ENCODE measurements at places on chromosomes 2 and 18. TPM values are rescaled to one million over a fixed set of nuclear protein-coding genes. Genes with fewer than 3 reads are reported as not detected.

- DNase-seq = peak; percentile 15
Observed at GRCh38 chr18:26574958-26575864, 26.9 kb upstream of the KCTD1 start.

- DNase-seq = no peak
Observed at GRCh38 chr2:148926981-148927401, 52.0 kb downstream of the KIF5C start.

DNA sequence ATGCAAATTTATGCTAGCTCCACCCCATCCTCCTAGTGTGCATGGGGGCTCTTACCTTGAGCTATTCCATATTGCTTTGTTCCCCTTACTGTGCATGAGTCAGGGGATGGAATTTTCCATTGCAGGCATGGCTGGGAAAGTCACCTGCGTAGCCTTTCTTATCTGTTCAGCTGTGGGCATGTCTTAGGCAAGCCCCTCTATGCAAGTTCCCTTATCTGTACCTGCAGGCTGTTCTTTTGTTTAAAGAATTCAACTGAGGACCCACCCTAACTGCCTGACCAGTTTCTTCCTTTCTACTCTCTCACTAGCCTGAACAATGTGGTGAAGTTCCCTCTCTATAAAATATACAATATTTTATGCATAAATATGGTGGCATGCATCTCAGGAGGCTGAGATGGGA is 54.2 kb upstream of the CDCA7 start:
- no peak for DNase-seq

- peak; percentile 25 for DNase-seq
Observed at GRCh38 chr2:41375901-41376300, 671.9 kb upstream of the PKDCC start.

DNA sequence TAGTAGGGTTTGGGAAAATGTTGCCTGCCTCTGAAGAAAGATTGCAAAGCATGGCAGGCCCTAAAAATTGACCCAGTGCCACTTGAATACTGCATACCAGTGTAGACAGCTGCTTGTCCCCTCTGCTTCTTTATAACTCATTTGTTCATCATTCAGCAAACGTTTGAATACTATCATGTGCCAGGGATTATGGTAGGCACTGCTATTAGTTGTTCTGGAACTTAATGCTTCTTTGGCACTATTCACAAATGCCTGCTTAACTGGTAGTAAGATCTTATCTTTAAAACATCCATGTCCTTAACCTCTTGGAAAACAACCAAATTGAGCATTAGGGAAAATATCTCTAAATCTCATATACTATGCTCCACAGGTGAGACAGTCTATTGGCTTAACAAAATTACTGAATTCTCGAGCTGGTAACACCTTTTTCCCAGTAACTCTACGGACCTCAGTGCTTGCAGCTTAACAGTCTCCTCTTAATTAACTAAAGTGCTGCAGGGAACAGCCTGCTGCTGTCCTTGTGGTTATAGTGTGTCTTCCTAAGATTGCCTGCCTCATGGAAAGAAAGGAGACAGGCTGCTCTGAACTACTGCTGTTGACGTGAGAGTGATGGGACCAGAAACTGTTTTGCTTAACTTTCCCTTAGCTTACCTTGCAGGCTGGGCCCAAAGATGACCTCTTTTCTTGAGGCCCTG is 93.2 kb downstream of the MIB1 start:
- DNase-seq = peak; percentile 5

DNA sequence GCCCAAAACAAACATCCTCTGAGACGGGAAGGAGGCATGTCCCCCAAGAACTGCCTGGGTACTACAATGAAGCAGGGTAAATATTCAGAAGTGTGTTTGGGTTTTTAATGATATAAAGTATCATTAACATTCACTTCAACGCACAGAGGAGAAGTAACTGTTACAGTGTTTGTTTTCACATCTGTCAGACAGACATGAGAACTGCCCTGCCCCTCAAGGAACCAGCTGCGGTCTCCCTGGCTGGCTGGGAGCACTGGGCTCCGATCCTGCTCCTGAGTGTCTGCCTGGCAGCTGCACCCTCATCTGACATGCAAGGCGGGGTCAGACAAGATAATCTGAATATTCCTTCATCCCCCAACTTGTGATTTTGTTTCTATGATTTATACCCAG is 75.6 kb downstream of the MBP start:
- no peak for DNase-seq

- DNase-seq = no peak
Observed at GRCh38 chr2:24107-24506, 22.2 kb downstream of the FAM110C start.

DNA sequence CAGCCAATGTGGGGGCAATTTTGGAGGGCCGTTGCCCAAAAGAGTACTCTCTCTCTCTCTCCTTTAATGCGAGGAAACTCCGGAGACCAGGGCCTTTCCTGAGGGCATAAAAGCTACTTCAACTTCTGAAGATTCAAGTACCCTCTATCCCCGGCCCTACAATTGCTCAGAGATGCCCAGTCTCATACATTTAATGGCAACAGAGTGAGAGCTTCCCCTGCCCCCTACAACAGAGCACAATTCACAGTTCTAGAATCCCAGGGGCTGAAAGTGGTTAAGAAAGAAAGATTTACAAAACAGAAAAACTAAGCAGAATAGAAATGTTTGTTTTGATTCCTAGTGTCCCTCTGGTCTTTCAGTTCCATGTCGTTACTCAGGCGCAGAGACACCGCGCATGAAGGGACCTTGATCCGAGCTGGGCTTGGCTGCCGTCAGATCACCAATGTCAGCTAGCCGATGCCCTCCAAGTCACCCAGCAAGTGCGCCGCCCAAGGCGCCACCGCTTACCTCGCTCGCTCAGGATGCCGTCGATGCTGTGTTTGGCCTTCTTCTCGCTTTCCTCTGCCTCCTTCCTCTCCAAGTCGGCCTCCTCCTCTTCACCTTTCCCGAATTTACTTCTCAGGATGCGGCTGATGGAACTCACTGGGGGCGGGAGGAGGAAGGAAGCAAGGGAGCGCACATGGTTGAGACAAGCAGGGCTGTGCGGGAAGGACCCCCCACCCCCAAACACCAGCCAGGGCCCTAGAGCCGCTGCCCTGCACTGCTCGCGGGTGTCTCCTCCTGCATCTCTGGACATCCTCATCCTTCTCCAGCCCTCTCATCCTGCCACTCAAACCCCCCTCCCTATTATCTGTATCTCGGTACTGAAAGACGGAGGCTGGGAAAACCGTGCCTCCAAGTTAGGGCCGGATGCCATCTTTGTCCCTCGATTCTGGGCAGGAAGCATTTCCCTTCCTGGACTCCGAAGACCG is 4.9 kb downstream of the PAX3 start:
- no peak for DNase-seq

GRCh38 chr2:11411244-11411643 is 54.7 kb downstream of the E2F6 start:
- DNase-seq = no peak

DNA sequence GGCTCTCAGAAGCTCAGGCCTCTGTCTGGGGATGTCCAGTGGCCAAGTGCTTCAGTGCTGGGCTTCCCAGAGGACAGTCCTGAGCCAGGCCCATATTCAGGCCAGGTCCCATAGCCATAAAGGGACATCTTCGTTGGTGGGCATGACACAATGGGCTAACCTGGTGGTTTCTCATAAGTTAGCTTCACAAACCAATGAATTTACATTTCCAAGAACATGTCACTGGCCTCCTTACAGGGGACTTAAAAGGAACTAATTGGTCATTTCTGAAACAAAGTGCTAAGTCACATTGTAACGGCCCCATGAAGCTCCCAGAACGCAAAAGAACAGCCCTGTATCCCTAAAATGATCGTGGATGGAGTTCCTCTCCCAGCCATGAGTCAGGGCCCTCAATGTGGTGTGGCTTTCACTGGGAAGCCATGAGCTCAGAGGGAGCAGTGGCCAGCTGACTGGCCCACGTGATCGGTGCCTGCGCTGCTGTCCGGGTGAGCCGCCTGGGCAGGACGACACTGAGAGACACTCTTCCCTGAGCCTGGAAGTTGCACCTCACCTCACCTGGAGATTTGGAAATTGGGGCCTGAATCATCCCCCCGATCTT is 163.7 kb upstream of the APCDD1 start:
- no peak for DNase-seq

- no peak for DNase-seq
Observed at GRCh38 chr2:201709049-201709448, 10.6 kb upstream of the MPP4 start.

GRCh38 chr2:95282458-95282857 is 8.2 kb downstream of the PROM2 start:
- DNase-seq = no peak

DNA sequence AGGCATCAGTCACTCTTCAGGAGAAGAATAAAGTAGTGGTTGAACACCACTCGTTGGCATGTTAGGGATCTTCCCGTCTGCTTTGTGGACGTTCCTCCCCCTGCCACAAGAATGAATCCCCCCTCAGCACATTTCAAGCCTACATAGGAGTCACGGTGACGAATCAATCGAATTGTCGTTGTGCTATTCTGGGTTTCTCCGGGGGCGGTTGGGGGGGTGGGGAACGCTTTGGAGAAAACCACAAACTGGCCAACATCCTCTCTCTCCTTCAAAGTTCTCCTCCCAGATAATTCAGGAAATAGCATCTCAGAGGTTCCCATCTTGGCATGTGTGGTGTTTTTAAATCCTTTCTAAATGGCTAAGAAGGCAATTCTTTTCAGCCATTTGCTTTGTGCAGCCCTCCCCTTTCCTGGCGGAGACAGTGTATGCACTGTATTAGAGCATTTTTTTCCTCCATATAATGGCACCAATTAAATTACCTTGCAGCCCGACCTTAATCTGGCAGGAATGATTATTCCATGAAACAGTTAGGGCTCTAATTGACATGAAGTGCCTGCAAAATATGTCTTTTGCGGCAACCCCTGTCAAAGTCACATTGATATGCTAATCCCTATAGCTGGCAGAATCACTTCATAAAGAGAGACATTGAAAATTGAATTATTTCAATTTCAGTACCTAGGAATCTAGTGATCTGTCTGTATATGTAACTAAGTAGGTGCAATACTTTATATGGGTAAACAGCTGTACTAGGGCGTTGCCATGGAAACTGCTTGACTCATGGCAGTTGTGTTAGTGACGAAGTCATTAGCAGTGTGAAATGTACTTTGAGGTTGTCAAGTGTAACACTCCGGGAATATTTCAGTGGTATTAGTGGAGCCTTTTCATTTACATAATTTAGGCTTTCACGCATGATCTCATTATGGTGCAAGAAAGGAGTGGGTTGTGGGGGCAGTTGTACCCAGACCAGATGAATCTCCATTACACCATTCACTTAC is 323.4 kb upstream of the SLC14A2 start:
- DNase-seq = no peak

DNA sequence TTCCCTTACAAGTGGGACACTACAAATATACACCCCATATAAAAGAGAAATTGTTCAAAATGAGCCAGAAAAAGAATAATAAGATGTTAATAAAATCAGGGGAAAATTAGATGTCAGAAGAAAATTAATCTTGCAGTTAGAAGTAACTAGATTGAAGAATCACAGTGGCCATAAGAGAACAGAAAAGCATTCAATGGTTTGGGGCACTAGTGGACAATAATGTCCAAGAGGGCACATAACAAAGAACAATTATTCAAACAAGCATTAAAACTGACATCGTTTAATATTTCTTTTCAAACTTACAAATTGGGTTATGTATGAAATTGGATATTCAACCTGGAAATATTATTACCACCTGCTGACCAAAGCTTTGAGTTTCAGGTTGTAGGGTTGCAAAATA is 12.9 kb downstream of the TCF4 start:
- no peak for DNase-seq

DNA sequence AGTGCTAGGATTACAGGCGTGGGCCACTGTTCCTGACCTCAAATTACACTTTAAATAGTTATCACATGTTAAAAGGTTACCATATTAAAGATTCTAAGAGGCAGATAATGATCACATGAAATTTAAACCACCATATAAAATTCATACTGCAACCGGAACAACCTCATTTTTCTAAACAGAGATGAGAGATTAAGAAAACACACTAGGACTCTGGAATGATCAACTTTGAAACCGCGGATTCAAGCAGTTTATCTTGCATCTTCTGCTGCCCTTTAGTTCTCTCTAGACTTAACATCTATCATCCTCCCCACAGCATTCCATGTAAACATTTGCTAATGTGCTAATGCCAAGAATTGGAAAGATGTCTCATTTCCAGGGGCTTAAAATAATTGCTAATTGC is 115.8 kb downstream of the PIGN start:
- DNase-seq = no peak

DNA sequence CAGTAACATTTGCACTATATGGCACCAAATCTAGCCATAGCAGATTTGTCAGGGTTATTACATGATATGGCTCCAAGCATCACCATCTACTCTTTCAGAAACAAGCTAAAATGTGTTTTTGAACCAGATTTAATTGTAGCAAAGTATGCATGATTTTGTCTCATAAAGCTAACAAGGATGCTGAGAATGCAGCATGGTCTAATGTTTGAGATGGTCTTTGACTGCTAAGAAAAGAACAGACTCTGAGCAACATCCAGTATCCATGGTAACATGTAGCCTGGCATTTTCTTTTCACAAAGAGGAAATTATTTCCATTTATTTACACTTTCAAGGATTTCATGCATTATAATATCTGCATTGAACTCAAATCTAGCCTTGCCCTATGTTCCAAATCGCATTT is 206.5 kb downstream of the PDE1A start:
- no peak for DNase-seq

- DNase-seq = no peak
Observed at GRCh38 chr18:525036-525797, 24.7 kb upstream of the COLEC12 start.

DNA sequence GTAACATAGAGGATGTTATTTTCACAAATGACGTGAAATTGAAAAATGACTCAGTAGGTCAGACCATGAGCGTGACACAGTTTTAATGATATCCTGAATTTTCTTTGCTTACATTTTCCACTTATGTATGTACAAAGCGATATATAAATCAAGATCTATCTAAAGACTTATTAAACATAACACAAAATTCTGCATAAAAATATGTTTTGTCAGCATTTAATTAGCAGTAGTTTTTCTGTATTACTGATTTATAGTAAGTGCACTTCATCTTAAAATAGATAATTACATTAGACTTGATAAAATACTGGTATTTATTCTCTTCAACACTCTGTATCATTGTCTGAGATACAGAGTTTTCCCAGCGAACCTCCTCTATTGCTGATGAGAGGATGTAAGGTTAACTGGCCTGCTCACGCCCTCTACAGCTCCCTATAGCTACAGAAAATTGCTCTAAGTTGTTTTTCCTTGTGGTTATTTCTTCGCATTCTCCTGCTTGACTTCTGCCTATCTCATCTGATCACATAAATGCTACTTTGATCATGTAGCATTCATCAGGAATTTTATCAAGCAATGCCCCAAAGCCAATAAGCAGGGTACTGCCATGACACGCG is 548.8 kb upstream of the REG3G start:
- DNase-seq = no peak

Gene MAL
- polyA plus RNA-seq = 3.9 TPM

Gene DSEL
- polyA plus RNA-seq = 21.4 TPM

Gene LRRC30
- polyA plus RNA-seq = not detected

Gene GPR45
- not detected for polyA plus RNA-seq

Gene MTA3
- 30.4 TPM for polyA plus RNA-seq

Gene SCN1A
- 0.01 TPM for polyA plus RNA-seq

Gene CENPA
- 10.4 TPM for polyA plus RNA-seq

Gene EIPR1
- 15.5 TPM for polyA plus RNA-seq

Data from muscle of arm (tissue), 14 donors.